ENCODE measurements at places on chromosomes 2 and 18. TPM values are rescaled to one million over a fixed set of nuclear protein-coding genes. Genes with fewer than 3 reads are reported as not detected.

The PSMA8 gene
- 1.3 TPM for total RNA-seq

The CABYR gene
- 1.00 TPM for total RNA-seq

The SNED1 gene
- 2.6 TPM for total RNA-seq

The PLEK gene
- 7.6 TPM for total RNA-seq

The ACADL gene
- total RNA-seq = not detected

The RAB17 gene
- total RNA-seq = not detected

The MYO7B gene
- 0.58 TPM for total RNA-seq

The ANKRD30BL gene
- total RNA-seq = not detected

The BCL11A gene
- total RNA-seq = not detected

The NDC80 gene
- 79.3 TPM for total RNA-seq

The EPHA4 gene
- 7.0 TPM for total RNA-seq

The FNDC4 gene
- 0.38 TPM for total RNA-seq

The IL36G gene
- not detected for total RNA-seq

The ANXA4 gene
- total RNA-seq = 43.2 TPM

The SNORC gene
- total RNA-seq = 0.85 TPM

The SERPINB3 gene
- total RNA-seq = not detected

The CCDC102B gene
- 2.1 TPM for total RNA-seq

The VWC2L gene
- total RNA-seq = not detected

The IFT172 gene
- total RNA-seq = 7.7 TPM

Measured in activated CD4-positive, alpha-beta memory T cell treated with anti-CD3 and anti-CD28 coated beads for 36 hours (primary cell).